ENCODE measurements at places on chromosomes 2 and 18. TPM values are rescaled to one million over a fixed set of nuclear protein-coding genes. Genes with fewer than 3 reads are reported as not detected.

- peak; percentile 78 for DNase-seq
Measured at GRCh38 chr2:58939388-58939787, 698.3 kb upstream of the FANCL start.

- no peak for DNase-seq
Measured at GRCh38 chr2:239762655-239763269, 262.4 kb downstream of the NDUFA10 start.

- DNase-seq, result no peak
Measured at GRCh38 chr2:65749545-65749944, 317.1 kb upstream of the SPRED2 start.

DNA sequence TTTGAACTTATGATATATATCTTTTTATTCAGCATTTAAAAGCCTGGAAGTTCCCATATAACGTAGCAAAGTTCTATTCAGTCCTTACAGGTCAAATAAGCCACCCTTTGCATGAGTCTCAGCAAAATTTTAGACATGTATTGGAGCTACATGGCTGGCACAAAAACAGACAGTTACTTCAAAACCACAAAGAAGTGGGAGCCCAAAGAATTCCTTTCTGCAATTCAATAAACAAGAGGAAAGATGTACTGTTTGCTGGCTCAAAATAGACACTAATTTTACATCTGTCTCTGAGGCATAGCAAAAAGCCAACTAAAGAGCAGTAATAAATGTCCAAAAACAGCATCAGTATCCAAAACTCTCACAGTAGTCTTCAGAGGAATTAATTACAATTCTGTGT is 87.0 kb downstream of the ZEB2 start:
- DNase-seq, result no peak

The PPM1G gene
- 76.1 TPM for total RNA-seq

The CDH2 gene
- 194 TPM for total RNA-seq

Measured in HFFc6 (cell line).